SIG-M5 (cell line): ENCODE measurements at places on chromosomes 13 and 19.

DNA sequence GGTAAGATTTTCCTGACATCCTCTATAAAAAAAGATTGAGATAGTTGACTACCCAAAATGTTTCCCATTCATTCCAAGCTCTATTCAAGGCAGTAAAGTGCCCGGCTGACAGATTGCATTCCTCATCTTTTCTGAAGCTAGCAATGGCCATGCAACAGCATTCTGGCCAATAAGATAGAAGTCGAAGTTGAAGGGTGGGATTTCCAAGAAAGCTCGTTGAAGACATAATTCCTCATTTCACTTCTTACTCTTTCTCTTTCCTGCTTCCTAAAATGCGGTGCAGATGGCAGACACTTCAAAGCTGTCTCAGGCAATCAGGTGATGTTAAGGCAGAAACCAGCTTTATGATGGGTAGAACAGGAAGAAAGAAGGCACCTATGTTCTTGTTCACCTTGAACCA, 13.4 kb upstream of the ALOX5AP start:
- DNase-seq: no peak

DNA sequence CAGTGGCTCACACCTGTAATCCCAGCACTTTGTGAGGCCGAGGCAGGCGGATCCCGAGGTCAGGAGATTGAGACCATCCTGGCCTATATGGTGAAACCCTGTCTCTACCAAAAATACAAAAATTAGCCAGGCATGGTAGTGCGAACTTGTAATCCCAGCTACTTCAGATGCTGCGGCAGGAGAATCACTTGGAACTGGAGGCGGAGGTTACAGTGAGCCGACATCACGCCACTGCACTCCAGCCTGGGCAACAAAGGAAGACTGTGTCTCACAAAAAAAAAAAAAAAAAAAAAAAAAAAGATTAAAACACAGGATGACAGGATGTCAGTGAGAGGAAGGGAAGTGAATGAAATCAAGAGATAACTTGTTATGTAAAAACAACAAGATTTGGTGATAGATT, 1158.5 kb downstream of the PCDH9 start:
- DNase-seq: no peak

DNA sequence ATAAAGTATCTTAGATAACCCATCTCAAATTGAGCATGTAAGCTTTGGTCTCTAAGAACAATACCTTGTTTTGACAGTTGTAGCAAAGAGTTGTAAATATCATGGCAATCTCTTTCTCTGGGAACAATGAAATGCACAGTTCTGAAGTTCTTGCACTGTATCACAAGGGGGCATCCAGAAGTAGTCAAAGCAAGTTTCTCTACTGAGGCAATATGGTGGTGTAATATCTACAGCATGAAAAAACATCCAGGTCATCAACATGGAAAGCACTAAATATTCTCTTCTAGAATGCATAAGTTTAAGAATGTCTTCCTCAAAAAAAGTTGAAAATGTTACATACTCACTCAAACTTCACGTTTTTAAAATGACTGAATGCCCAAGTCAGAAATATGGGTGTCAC, 19.6 kb downstream of the MTMR6 start:
- DNase-seq: no peak

DNA sequence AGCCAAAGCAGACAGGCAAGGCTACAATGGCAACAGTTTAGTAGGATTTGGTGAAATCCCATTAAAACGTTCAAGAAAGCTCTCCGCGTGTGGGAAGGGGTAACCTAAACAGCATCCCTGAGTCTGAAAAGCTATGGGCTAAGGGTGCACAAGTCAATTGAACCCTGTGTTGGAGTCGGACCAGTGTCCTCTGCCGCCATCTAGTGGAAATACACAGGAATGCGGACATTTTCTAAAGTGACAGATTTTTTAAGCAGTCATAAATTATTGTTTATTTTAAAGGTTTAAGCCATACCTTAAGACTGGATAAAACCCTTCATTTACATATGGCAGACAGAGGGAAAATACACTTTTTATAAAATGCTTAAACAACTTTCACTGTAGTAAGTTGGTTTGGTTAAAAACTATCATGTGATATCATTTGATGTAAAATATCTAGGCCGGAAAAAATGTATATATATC, 26.5 kb upstream of the LSM14A start:
- DNase-seq: no peak

GRCh38 chr13:106633321-106633720, 65.4 kb upstream of the ARGLU1 start:
- no peak for DNase-seq

DNA sequence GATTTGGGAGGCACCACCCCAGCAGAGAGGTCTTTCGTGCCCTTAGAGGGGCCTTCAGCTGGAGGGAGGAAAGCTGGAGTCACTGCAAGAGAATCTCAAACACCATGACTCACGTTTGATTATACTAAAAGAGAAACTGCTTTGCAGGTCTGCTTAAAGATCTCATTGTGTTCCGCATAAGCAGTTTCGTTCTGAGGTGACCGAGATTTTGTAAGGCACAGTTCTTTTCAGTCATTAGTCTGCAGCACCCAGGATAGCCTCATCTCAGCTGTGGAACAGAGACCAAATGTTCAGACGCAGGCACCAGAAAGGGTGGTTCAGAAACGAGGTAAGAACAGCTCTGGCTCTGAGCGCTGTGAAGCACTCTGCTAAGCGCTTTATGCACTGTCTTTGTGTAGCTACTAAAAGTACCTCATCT, 71.2 kb upstream of the GTF3A start:
- DNase-seq: no peak

GRCh38 chr13:37647031-37647650, 48.6 kb upstream of the POSTN start:
- no peak for DNase-seq

DNA sequence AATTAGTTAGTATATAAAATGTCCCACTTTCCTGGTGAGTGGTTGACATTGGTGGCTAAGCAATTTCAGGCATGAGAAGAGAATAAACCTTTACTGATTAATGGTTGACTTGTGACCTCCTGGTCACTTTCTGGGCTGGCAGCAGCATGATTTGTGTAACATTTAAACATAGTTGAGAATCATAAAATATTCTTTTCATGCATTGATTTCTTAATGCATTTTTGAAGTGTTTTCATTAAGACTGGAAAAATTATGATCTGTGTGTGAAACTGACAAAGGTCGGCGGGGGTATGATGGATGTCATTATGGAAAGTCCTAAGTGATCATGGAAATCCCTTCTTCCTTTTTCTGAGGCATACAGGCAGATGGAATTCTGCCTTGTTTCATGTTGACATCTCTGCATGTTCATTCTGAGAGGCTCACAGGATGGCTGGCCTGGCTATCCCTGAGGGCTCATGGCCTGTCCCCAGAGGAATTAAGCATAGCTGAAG, 98.7 kb upstream of the RNF113B start:
- DNase-seq: no peak

- no peak for DNase-seq
Measured at GRCh38 chr13:48874165-48874564, 101.5 kb upstream of the FNDC3A start.

DNA sequence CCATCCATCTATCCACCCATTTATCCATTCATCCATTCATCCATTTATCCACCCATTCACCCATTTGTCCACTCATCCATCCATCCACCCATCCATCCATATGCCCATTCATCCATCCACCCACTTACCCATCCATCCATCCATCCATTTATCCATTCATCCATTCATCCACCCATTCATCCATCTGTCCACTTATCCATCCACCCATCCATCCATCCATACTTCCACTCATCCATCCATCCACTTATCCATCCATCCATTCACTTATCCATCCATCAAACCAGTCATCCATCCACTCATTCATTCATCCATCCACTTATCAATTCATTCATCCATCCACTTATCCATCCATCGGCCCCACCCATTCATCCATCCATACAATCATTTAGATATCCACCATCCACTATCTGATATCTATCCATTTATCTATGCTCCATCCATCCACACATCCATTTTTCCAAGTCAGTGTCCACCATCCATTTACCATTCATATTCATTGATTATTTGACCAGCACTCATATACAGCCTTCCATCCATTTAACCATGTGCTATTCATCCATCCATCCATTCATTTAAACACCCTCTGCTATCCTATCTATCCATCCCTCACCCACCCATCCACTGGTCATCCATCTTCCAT, 2.8 kb downstream of the TMEM221 start:
- DNase-seq: no peak

GRCh38 chr19:1261538-1261797, 7.7 kb upstream of the CIRBP start:
- no peak for DNase-seq

- DNase-seq: no peak
Measured at GRCh38 chr19:52695996-52696395, 38.8 kb downstream of the ZNF611 start.

DNA sequence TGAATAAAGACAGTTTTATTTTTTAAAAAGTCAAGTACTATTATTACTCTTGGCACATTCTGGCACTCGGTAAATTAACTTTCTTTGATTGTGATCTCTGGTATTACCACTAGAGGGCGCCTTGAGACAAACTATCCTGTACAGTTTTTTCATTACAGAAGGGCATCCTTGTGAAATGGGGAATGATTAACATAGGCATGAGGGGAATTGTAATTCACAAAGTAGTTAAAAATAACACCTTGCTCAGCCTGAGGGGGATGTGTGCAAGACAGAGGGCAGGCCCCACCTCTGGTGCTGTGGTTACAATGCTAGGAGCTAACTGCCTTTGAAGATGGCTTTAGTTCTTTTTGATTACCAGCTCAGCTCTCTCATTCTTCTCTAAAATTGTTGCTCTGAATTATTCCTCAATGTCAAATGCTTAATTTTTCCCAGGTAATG, 24.2 kb upstream of the C1QTNF9B start:
- no peak for DNase-seq

GRCh38 chr13:107370015-107370785, 802.3 kb upstream of the ARGLU1 start:
- DNase-seq: no peak

DNA sequence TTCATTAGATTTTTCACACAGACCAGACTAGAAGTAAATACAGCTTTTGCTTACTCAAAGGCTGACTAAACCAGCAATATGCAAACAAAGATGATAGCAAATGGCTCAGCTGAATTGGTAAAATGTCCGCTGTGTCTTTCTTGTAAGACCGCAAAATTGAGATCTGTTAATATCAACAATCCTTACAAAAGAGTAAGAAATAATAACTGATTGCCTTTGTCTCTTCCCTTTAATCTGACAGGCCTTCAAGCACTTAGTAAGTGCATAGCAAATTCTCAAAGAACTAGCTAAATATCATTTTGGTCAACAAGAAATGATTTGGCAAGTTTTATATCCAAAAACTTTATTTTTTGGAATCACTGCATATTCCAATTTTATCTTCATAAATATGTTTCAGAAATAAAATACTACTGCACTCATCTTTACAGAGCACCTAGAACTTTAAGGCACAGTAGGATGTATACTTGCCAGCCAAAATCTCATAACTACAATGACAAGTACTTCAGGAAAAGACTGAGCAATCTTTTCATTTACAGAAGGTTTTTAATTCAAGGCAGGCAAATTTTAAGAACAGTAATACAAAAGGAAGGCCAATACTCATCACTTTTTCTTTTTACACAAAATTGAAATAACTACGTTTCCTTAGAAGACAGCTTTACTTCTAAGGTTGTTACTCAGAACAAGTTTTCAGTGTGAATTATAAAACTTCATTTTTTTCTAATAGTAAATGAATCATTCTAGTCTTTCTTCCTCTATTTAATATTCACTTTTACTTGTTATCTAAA, 1.1 kb downstream of the ELF1 start:
- no peak for DNase-seq

DNA sequence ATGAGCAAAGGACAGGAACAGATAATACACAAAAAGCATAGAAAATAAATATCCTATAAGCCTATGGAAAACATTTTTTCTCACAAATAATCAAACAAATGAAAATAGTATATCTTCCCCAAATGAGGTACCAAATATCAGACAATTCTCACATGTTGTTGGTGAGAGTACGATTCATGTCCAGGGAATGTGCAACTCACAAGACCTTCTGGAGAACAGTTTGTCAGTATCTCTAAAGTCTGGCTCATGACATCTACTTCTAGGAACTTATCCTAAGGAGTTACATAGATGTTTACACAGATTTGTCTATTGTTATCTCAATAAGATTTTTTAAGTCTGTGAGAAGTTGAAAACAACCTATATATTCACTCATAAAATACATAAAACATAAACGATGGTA, 80.3 kb upstream of the ARHGEF7 start:
- no peak for DNase-seq

- DNase-seq: no peak
Measured at GRCh38 chr13:38429916-38430315, 80.3 kb downstream of the UFM1 start.

DNA sequence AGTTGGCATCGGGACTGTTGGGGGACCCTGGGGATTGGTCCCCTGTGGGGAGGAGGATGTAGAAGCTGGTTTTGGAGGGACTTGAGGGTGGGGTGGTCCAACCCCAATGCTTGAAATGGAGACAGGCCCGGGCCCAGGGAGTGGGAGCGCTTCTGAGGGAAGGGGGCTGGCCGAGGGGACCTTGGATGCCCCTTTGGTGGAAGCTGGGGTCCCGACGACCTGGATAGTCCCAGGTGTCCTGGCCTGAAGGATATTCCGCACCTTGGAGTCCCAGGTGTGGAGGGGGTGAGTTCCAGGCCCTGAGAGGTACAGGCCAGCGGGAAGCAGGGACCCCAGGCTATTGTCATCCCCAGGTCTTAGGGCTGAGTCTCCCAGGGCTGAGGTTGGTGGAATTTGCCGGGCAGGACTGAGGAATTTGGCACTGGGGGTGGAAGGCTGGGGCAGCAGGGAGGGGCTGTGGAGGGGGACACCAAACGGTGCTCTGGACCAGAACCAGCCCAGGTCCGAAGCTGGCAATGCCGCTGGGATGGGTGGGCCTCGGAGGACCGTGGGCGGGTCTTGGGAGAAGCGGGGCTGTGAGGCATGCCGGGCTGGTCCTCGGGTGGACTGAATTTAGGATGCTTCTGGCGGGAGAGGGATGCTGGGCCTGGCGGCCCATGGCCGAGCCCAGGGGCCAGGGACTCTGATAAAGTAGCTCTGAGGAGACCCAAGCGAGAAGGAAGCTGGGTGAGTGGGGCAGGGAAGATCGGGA, 1.8 kb downstream of the HDGFL2 start:
- no peak for DNase-seq

GRCh38 chr13:79662882-79663281, 181.9 kb downstream of the NDFIP2 start:
- DNase-seq: no peak

DNA sequence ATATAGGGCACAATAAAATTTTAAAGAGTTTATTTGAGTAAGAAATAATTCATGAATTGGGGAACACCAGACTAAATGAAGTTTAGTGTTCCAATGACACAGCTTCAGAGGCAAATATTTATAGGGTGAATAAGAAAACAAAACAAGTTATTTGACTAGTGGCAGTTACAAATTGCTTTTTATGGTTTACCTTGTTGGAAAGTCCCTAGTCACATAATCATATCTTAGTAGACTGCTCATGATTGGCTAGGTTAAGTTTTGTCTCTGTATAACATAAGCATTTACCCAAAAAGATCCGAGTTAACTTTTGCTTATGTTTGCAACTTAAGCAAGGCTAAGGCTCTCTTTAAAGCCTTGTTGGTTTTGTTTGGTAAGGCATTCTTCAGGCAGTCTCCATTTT, 224.7 kb upstream of the MIR17HG start:
- no peak for DNase-seq
